Ecto neural progenitor cell (in vitro differentiated cells): ENCODE measurements at places on chromosomes 1 and 21.

- DNase-seq: peak; percentile 61
These were observed 685.0 kb downstream of the ADGRL2 start for GRCh38 chr1:82485591-82486369.

GRCh38 chr1:202998836-202999750, 8.1 kb upstream of the TMEM183A start:
- no peak for DNase-seq

- DNase-seq: no peak
These were observed 35.2 kb downstream of the GORAB start for GRCh38 chr1:170567214-170567613.

DNA sequence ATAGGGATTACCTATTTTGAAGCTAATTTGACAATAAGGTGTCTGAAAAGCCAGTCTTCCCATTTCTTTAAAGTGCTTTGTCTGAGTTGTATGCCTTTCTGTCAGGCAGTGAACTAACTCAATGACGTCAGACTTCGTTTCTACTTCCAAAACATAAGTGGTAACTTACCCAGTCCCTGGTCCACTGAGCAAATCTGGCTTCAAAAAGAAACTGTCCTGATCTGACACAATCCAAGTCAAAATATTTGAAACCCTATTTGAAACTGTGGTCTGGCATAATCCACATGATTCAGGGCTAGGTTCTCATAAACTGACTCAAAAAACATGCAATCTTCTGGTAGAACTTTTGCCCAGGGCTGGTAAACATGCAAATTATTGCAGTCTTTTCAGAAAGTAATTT, 34.0 kb downstream of the DIRAS3 start:
- no peak for DNase-seq

DNA sequence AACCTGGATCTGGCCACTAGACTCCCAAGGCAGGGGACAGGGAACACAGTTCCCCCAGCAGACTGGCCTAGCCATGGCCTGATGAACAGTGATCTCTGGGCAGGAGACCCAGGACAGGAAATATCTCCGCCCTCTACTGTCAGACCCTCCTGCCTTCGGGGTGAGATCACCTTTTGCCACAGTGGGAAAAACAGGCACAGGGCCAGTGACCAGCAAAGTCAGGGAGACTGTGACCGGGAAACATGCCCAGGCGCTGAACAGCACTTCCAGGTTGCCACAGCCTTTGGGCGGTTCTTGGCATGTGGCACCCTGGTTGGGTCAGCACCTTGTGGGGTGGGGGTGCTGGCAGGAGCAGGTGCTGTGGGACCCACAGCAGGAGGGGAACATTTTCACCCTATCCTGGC, 8.9 kb upstream of the ZNF669 start:
- no peak for DNase-seq

DNA sequence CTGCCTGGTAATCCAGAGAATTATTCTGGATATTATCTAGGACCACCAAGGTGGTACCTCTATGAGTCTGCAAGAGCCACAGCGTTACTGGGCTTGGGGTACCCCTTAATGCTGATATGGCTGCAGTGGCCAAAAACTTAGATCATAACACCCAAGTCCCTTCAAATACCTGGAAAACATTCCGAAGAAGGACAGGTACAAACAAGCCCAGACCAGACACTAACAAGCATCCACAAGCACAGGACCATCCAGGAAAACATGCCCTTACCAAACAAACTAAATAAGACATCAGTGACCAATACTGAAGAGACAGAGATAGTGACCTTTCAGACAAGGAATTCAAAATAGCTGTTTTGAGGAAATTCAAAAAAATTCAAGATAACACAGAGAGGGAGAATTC, 2.9 kb downstream of the C1orf105 start:
- DNase-seq: no peak

DNA sequence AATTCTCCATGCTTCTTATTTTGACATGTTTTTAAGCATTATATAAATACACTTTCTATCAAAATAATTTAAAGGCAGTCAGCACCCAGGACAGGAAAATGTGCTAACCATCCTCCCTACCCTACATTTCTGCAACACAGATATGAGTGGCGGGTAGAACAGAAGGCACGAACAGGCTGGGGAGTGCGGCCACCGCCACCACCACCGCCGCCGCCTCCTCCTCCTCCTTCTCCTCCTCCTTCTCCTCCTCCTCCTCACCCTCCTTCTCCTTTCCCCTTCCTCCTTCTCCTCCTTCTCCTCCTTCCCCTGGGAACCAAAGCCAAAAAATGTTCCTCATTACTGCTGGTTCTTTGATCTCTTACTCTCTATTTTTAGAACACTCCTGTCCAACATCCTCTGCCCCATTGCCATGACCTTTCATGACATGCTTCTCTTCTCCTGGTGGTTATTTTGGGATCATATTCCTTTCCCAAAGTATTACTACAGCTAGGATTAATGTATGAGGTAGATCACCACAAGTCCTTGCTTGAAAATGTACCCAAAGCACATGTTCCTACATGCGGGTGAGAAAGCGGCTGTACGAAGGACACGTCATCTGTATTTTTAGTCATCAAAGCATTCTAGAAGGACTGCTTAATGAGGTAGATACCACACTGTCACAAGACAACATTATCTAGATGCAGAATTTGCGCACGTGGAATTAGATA, 24.5 kb upstream of the CCN1 start:
- DNase-seq: no peak

GRCh38 chr1:234320549-234320948, 52.7 kb upstream of the COA6 start:
- DNase-seq: no peak

DNA sequence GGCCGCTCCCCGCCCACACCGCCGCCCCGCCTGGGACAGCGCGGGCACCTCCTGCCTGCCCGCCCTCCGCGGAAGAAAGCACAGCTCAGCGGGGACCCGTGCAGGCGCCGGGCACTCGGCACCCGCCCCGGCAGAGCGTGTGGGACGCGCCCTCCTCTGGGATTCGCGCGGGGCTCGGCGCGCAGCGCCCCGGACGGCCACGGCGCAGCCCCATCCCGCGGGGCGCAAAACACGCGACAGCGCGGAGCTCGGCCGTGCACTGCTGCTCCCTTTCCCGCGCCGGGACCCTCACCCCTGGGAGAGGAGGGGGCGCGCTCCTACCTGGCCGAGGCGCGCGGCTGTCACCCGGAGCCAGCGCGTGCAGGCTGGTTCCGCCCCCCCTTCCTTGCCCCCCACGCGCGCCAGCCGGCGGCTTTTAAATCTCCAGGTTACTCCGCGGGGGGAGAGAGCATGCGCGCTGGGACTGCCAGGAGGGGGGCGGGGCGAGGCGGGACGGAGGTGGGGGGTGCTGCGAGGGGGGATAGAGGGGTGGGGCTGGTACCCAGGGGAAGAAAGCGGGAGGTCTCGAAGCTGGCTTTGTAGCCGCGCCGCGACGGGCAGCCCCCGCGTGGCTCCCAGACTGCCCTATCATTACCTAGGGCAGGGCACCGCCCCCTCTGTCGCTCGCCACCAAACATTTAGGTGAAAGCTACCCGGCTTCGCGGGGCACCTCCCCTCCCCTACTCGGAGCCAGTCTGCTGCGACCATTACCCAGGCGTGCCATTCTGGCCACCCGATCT, at the start of gene SLC45A3:
TSS of gene SLC45A3 (minus strand) at position 437 of the 779 bp plus-strand sequence. CDS start 15,853 bp downstream, outside the sequence.
- DNase-seq: peak; percentile 73

DNA sequence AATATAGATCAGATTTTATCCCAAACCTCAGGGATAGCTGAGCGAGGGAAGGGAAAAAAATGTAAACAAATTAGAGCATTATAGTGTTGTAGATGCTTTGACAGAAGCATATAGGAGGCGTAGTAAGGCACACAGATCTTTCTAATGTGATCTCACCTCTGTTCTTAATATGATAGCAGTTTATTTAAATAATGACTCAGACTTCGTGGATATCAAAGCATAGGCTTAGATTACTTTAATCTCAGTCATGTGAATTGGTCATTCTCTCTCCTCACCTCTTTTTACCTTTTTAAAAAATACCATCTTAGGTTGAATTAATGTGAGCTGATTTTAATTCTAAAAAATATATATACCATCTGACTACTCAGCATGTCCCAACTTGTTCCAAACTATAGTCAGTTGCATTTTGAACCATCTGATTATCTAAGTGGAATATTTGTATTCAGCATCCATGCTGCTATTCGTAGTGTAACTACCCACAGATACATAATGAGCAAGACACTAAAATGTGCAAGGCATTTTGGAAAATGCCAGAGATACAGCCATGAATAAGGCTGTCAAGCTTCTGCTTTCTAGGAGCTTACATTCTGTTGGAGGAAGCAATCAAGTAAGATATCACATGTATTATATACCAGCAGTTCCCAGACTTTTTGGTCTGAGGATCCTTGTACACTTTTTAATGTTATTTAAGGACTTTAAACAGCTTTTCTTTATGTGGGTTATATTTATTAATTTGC, 76.7 kb downstream of the OSBPL9 start:
- DNase-seq: no peak

DNA sequence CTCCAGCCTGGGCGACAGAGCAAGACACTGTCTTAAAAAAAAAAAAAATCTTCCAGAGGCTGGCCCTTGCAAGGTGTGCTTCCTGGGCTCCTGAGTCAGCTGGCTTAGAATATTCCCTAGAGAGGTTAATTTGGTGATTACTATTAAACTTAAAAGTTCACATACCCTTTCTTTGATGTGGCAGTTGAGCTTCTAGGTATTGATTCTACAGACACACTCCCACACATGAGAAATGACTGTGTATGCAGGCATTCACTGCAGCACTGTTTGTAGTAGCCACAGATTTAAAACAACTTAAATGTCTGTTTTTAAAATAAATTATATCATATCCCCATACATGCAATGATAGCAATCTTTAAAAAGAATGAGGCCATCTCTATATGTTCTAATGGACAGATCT, 93.4 kb downstream of the GDAP2 start:
- no peak for DNase-seq
